ENCODE measurements at places on chromosomes 3 and 15. TPM values are rescaled to one million over a fixed set of nuclear protein-coding genes. Genes with fewer than 3 reads are reported as not detected.
A peak's percentile ranks its signal among the peaks of the same experiment; 100 is the strongest.

Gene RTP2
- total RNA-seq, result not detected

Gene RAB6B
- 0.34 TPM for total RNA-seq

Gene CFAP92
- 1.4 TPM for total RNA-seq

DNA sequence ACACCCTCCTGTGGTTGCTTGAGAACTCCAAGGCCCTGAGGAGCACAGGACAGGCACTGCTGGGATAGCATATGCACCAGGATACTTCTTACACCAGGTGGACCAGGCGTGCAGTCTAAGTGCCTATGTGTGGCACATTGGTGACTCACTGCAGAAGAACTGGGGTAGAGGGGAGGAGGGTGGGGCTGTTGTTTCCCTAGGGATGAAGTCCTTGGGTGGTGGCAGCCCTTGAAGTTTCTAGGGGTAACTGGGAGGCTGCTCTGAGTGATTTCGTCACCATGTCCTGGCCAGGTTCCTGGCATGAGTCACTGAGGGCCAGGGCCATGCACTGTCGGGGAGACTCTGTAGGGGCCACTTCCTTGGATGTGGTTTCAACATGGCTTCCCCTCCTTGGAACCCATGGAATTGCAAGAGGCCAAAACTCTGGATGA lies 15.9 kb downstream of the MYZAP start:
- H3K27ac ChIP-seq, result no peak overlapping the region
- peaks cover 27% of the 10 kb centered on the region for H3K4me1 ChIP-seq
- peak; percentile 69 for DNase-seq
- H3K4me3 ChIP-seq, result no peak overlapping the region

DNA sequence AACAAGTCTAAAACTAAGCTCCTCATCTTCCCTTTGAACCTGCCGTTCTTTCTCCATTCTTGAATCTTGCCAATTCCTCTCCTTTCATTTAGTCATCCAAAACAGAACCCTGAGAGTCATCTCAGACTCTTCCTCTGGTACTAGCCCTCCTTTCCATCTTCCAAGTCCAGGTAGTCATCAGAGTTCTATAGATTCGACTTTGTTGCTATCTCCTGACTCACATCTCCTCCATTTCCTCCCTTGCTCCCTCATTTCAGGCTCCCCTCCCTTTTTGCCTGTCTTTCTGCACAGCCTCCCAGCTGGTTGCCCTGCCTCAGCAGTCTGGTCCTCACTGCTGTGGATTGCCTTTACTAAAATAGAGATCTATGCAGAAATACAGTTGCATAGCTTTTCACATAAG lies 4.7 kb downstream of the ATG7 start:
- H3K27ac ChIP-seq, result no peak overlapping the region
- peaks cover 21% of the 10 kb centered on the region for H3K4me1 ChIP-seq
- peaks cover 3% of the 10 kb centered on the region for H3K36me3 ChIP-seq
- DNase-seq, result no peak

- H3K36me3 ChIP-seq, result no peaks in the 10 kb centered on the region
- no peaks in the 10 kb centered on the region for H3K4me1 ChIP-seq
- no peaks in the 10 kb centered on the region for H3K27me3 ChIP-seq
- no peak overlapping the region for H3K27ac ChIP-seq
- no peak for DNase-seq
- no peak overlapping the region for H3K4me3 ChIP-seq
Observed at GRCh38 chr3:37562876-37563275, 298.8 kb upstream of the CTDSPL start.

Gene ITPKA
- 0.30 TPM for total RNA-seq

Gene NRROS
- 4.5 TPM for total RNA-seq

DNA sequence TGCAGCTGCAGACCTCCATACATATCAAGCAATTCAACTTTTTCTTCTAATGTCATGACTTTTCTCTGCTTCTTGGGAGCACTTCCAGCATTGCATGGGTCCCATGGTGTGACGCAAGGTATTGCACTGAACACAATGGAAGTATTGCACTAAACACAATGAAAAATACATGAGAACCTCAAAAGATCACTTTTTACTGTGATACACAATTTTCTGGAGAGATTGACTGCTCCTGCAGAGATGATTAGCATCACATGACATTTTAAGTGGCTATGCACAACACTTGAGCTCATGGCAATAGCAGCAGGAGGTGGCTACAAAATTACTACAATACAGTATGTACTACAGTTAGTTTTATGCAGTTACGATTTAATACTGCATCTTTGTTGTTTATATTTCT lies 113.5 kb upstream of the BHLHE40 start:
- H3K4me3 ChIP-seq, result no peak overlapping the region
- no peaks in the 10 kb centered on the region for H3K36me3 ChIP-seq
- peaks cover 31% of the 10 kb centered on the region for H3K4me1 ChIP-seq

DNA sequence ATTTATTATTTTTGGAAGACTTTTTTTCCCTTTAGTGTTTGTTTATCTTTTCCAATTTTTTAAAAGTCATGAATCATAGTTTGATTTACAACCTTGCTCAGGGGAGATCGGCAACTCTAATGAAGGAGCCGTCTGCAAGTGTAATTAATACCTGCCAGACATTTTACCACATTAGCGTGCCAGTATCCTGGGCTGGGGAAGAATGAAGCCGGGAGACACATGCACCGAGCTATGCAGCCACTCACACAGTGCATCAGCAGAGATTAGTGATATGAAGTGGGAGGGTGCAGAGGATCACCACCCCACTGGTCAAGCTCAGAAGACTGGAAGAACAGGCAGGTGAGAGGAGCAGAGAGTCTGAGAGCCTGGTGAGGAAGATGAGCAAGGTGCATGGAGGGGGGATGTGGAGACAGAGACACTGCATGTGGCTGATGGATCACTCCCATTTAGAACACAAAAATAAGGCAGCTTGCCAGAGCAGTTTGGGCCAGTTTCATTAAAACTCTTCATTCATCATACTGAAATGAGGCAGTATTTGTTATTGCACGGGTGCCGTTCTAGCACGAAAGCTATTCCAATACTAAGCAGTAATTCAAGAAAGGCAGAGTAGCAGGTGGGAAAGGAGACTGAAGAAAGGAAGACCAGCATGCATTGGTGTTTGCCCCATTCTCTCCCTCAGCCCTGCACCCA lies 821.6 kb downstream of the TUSC7 start:
- DNase-seq, result no peak
- H3K27me3 ChIP-seq, result no peaks in the 10 kb centered on the region
- H3K4me3 ChIP-seq, result no peak overlapping the region
- H3K4me1 ChIP-seq, result no peaks in the 10 kb centered on the region
